ENCODE measurements at places on chromosomes 3 and 15. TPM values are rescaled to one million over a fixed set of nuclear protein-coding genes. Genes with fewer than 3 reads are reported as not detected.

DNA sequence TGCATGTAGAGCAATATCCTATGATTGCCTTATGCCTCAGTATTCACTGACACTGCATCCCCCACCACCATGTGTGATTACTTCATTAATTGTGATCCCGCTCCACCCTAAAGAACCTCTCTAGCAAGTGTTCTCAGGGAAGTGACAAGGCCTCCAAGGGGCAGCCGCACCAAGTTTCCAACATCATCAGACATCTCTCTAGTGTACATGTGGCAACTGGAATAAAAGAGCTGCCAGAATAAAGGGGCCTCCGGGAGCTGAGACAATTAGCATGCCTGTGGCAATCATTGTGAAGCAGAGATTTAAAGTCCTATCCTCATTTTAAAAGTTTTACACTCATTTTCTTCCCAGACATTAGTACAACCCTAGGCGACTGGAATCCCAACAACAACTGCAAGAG is 902.1 kb upstream of the SEMA6D start:
- no peak for DNase-seq

CPB1 gene
- total RNA-seq = not detected

- DNase-seq = no peak
These were observed 45.9 kb upstream of the LIMD1 start for GRCh38 chr3:45548681-45549075.

ALPK3 gene
- 13.5 TPM for total RNA-seq

- no peak for DNase-seq
These were observed 66.5 kb downstream of the UBE3A start for GRCh38 chr15:25372298-25372697.

- DNase-seq = peak; percentile 97
These were observed 30.2 kb downstream of the TTBK2 start for GRCh38 chr15:42890161-42890913.

DNA sequence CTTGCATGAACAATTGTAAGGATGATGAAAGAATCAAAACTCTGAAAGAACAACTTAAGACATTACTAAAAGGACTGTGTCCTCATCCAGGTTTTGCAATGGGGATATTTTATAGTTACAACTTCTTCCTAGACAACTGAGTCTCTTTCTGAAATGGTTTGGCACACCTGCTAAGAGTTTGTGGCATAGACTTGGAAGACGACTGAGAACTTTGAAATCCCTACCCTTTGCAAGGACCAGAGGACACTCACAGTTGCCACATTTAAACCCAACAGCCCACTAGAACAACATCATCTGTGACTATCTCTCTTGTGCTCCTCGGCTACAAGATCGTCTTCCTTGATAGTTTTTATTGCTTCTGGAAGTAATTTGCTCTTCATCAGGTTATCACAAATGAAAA is 342.4 kb downstream of the RORA start:
- no peak for DNase-seq
